Muscle of leg (tissue), 16 donors: ENCODE measurements at places on chromosomes 16 and 17. TPM values are rescaled to one million over a fixed set of nuclear protein-coding genes. Genes with fewer than 3 reads are reported as not detected.

Gene CLEC18B
- total RNA-seq = 2.0 TPM

Gene CDH1
- total RNA-seq = 1.0 TPM

GRCh38 chr17:67055041-67055443 is 10.7 kb downstream of the CACNG1 start:
- no peak for DNase-seq

DNA sequence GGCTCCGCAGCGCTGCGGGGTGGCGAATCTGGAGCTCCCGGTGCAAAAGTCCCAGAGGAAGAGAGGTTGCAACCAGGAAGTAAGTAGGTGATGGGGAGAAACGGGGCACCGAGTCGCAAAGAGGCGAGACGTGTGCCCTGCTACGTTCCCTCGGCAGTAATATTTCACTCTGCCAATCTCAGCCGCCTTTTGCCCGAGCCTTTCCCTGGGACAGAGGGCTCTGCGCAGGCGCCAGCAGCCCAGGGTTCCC is at the start of gene NR1D1:
Gene NR1D1, minus strand, starts transcription at position 171 of the 250 bp plus-strand sequence. CDS start 495 bp downstream, outside the sequence.
- no peak for DNase-seq

- no peak for DNase-seq
Measured at GRCh38 chr16:64240586-64240985, 881.3 kb downstream of the CDH11 start.

DNA sequence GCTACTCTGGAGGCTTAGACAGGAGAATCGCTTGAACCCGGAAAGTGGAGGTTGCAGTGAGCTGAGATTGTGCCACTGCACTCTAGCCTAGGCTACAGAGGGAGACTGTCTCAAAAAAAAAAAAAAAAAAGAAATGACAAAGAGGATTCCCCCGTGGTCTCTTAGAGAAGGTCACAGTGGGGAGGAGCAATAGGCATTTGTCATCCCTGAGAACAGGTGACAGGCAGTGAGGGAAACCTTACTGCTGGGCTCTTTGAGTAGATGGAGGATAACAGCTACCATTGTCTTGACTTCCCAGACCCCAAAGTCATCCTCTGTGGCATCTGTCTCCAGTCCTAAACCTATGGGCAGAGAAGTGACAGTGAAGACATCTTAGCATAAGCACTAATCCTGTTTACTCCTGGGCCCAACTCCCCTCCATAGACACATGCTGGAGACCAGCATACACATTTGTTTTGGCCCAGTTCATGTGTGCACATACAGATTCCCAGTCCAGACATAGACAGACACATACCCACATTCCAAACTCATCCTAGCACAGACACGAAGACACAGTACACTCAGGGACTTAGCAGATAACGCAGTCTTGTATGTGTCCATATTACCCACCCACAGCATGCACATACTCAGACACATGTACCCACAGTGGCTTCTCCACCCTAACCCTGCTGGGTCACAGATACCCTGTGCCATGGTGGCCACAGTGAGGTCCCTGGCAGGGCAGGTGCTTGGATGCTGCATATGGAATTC is 2.7 kb downstream of the ESRP2 start:
- no peak for DNase-seq

DNA sequence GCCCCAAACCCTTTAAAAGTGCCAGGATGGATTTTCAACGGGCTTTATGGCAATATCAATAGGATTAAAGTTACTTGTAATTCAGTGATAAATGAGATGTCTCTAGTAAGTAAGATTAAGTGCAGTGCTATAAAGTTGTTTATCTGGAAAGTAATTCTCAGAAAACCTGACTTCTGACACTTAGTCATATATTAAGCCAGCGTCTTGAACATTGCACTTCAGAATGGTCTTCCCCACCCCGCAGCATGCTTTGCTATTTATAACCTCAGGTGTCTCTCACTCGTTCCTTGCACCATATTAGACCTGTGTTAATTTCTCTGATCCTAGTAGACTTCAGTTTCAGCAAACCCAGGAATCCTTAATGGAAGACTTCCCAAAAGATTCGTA is 2.1 kb upstream of the MAF start:
- no peak for DNase-seq

GRCh38 chr17:71361656-71362450 is 759.0 kb upstream of the SOX9 start:
- no peak for DNase-seq
